ENCODE measurements at places on chromosomes 2 and 18.

DNA sequence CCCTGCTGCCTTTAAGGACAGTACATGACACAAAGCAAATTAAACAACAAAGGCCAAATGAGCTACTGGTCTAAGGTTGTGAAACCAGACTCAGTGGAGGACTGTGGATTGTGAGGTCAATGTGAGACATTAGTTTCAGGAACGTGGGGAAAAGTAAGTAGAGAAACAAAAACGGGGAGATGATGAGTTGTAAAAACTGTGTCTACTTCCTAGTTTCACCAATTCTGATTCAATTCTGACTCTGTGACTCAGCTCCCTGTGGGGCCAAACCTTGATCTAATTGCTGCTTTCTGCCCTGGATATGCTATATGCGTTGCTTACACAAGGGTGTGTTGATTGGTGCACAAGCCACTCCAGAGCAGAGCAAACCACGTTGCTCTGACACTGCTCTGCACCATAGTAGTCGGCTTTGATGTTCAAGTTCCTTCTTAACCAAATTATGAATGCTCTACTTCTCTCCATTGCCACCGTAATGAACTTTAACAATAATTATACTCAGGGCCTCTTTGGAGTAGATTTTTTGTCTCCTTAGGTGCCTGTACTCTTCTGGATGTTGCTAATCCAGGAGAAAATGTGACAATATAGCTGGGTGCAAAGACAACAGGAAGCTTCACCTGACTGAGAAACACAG lies 1640.1 kb upstream of the CELF4 start:
- DNase-seq, result no peak

DNA sequence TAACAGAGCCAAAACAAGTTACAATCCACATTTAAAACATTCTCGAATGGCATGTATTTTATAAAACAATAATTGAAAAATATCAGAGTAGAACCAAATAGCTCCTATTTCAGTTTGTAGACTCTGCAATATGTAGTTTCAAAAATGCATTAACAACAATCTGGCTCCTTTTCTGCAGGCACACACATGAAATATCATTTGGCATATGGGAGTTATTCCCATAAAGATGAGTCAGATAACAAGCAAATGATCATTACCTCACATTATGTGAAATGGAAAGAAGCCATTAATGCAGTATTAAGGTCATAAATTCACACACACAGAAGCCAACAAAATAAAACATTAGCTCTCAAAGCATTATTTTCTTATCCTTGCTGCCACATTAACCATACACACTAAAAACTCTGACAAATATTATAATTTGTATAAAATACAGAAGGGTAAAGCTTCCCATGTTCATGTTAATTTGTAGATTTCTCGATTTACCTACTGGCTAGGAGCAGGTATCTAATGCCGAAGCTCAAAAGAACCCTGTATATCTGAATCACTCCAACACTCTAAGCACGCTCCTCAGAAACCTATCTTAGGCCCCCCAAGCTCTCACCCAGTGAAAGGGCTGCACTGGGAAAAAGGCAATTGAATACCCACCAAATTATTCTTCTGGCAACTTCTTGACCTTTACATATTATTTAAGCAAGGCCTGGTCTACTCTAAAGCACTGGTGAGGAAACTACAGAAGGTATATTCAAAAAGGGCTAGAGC lies 13.8 kb downstream of the NBAS start:
- DNase-seq, result no peak

DNA sequence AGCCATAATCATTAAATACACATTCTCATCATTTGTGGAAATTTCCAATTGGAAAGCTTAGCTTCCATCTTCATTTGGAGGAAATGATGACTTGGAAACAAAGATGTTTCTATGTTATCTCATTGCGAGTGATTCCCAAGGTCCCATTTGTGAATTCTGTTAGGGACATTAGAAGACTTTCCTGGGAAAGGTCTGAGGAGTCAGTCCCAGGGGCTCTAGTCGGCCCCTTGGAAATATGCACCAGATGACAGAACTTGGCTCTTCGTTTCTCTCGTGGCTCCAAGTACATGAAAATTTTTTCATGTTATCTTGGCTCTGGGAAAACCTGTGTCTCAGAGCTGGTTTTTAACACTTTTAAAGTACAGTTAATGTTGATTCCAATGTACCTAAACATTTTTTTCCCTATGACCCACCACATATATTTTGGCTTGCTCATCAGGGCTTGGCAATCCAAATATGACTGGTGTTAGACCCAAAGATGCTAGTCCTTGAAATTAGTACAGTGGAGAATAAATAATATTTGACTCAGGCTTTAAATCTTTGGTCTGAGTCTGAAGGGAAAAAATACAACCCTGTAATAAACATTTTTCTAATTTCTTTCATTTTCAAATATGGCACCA lies 15.4 kb upstream of the CAVIN2 start:
- DNase-seq, result no peak

GRCh38 chr2:146477383-146477782 lies 1367.4 kb upstream of the ACVR2A start:
- DNase-seq, result no peak

GRCh38 chr2:226524381-226524843 lies 275.2 kb downstream of the IRS1 start:
- no peak for DNase-seq

DNA sequence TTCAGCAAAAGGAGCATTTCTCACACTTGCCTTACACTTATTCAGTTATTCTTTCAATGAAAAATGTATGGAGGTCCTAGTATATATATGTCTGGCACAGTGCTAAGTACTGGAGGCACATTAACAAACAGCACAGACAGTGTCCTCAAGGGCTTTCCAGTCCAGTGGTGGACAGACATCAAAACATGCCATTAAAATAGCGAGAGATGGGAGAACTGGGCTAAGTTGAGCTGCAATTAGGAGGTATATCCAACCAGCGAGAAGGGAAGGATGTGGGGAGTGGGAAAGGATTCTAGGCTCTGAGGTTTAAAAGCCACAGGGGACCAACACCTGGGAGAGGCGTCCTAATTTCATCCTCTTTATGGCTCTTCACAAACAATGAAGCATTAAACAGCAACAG lies 127.5 kb upstream of the TTC39C start:
- DNase-seq, result no peak

DNA sequence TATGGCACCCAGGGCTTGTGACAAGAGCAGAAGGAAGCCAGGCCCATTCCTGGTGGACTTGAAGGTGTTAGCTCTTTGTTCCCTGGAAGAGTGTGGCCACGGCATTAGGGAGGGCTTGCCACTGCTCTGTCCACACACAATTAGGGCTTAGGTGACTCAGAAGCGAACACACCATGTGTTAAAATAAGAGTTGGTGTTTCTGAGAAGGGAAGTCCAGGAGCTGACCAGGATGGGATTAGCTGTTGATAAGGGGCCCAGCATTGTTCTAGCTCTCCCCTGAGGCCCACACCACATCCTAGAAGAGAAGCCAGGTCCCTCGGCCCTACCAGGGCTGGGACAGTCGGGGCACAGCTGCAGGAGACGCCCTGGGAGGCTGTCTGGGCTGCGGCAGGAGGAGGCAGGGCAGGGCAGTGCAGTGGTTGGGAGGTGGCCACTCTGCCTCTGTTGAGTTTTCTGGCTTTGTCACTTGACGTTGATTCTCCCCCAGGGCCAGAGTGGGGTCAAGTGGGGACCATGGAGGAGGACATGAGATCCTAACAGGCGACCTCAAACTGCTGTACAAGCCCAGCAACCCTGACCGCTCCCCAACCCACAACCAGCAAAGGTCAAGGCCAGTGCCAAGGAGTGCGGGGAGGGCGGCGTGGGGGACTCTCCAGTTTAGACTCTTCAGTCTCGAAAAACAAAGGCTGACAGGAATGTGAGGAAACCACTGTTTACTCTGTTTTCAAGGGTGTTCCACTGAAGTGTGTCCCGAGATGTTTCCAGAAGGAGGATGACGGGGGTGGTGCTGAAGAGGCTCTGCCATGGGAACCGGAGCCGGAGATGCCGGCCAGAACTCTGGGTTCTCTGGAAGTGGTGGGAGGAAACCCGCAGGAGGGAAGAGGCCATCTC lies 16.8 kb downstream of the GNLY start:
- DNase-seq, result no peak

GRCh38 chr2:158894078-158894477 lies 74.4 kb upstream of the TANC1 start:
- no peak for DNase-seq

Measured in midbrain (tissue), 1 donor.